ENCODE measurements at places on chromosomes 12 and 14.

GRCh38 chr12:27013611-27014084, 536 bp downstream of the TM7SF3 start:
- DNase-seq: no peak

GRCh38 chr12:54412348-54412747, 6.7 kb downstream of the ITGA5 start:
- no peak for DNase-seq

DNA sequence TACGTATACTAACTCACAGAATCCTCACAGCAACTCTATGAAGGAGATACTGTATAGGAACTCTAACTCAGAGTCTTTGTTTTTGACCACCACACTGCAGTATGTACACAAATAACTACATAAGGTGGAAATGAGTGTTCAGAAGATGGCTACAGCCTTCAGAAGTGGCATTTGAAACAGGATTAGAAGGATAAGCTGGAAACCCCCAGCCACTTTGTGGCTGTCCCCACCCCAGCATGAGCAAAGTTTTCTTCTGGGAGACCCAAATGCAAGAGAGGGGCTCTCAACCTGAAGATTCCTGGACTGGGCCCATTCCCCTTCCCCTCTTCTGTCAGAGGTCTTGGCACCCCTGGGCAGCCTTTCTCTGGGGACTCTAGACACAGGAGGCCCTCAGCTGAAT, 43.2 kb upstream of the PNMA1 start:
- no peak for DNase-seq

GRCh38 chr12:10293151-10293550, 14.5 kb upstream of the KLRD1 start:
- DNase-seq: no peak

DNA sequence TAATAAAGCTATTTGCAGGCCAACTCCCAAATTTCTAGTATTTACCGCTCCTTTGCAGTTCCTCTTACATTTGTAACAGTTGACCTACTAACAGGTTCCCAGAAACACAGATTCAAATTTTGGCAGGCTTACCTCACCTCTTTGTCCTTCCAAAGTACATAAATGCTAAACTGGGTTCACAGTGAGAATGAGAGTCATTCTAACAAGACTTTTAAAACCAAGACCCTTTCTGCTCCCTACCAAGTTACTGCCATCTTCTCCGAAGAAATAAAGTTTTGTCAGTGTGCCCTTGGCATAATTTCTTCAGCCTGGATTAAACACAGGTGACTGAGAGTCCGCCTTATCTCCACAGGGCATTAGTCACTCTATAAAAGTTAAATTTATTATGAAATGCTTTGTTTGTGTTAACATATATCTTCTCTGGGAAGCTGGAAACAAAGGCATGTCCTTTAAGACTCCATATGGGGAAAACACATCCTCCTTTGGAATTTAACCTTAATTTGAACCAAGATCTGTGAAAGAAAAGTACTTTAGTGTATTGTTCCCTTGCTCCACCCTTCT, 28.2 kb downstream of the FOXA1 start:
- no peak for DNase-seq

DNA sequence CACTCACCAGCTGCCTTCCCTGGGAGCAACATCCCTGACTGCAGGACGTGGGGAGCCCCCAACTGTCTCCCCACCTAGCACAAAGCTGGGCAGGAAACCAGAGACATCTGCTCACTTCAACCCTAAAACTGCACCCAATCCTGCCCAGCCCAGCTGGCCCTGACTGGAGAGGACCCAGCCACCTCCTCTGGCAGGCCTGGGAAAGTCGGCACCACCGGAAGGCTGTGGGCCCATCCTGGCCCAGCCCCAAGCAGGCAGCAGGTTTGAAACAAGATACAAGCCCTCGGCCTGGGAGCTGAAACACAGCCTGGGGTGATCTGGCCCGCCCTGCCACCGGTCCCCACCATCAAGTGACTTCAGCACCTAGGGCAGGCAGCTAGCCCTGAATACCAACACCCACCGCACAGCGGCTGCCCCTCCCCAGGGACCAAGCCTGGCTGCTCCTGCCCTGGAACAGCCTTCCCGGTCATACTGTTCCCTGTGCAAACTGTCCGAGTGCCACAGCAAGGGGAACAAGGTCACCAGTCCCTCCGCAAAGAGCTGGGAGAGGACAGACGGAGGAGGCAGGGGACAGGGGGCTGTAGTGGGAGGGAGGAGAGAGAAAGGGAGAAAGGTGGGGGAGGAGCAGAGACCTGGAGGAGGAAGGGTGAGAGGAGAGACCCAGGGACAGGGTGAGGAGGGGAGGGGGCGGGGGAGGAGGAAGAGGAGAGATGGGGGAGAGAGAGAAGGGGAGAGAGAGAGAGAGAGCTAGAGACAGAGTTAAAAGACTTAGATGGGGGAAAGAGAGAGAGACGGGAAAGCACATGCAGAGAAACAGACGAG, 115.7 kb downstream of the RFLNA start:
- no peak for DNase-seq

All from stimulated activated CD4-positive, alpha-beta T cell treated with anti-CD3 and anti-CD28 coated beads, Interleukin-15, amount 100 ng/mL, for 1 hour (primary cell).